ENCODE measurements at places on chromosomes 11 and 22.

GRCh38 chr11:7573558-7574296, 59.9 kb downstream of the PPFIBP2 start:
- DNase-seq, result no peak

GRCh38 chr11:59511675-59512074, 336 bp downstream of the OR4D9 start:
- no peak for DNase-seq

DNA sequence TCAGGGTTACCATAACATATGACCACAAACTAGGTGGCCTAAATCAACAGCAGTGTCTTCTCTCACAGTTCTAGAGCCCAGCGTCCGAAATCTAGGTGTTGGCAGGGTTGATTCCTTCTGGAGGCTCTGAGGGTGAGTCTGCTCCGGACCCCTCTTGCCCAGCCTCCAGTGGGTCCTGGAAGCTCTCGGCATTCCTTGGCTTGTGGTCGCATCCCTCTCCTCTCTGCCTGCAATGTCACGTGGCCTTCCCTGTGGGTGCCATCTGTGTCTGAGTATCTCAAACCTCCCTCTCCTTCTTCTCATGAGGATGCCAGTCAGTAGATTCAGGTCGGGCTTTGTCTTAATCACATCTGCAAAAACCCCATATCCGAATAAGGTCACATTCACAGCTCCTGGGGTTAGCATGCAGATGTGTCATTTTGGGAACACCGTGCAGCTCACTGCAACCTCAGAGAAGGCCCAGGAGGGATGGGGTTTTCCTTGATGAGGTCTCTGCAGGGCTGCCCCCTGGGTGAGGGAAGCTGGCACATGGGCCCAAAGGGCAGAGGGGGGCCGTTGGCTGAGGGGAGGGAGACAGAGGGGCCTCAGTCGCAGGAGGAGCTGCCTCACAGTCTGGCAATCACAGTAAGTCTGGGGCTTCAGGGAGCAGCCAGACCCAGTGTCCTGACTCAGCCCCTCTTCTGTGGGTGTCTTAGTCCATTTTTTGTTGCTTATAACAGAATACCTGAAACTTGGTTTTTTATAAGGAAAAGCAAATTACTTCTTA, 41.2 kb downstream of the PARVG start:
- DNase-seq, result no peak

GRCh38 chr11:44610186-44610955, 44.9 kb downstream of the CD82 start:
- DNase-seq, result no peak

DNA sequence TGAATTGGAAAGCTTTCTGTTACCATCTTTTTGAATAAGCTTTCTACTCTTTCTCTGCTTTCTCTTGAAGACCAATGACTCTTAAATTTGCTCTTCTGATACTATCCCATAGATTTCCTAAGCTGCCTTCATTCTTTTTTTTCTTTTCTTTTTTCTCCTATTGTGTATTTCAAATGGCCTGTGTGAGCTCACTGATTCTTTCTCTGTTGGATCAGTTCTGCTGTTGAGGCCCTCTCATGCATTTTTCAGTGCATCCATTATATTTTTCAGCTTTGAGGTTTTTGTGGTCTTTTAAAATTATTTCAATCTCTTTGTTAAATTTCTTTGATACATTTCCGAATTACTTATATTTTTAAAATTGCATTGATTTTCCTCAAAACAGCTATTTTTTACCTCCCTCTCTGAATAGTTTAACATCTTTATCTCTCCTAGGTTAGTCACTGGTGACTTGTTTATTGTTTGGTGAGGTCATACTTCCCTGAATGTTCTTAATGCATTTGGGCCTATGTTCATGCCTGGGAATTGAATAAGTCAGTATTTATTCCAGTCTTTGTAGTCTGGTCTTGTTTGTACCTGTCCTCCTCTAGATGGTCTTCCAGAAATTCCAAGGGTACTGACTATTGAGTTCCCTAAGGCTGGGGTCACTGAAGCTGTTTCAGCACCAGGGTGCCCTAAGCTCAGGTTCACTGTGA, 110.6 kb upstream of the SERPIND1 start:
- DNase-seq, result no peak

DNA sequence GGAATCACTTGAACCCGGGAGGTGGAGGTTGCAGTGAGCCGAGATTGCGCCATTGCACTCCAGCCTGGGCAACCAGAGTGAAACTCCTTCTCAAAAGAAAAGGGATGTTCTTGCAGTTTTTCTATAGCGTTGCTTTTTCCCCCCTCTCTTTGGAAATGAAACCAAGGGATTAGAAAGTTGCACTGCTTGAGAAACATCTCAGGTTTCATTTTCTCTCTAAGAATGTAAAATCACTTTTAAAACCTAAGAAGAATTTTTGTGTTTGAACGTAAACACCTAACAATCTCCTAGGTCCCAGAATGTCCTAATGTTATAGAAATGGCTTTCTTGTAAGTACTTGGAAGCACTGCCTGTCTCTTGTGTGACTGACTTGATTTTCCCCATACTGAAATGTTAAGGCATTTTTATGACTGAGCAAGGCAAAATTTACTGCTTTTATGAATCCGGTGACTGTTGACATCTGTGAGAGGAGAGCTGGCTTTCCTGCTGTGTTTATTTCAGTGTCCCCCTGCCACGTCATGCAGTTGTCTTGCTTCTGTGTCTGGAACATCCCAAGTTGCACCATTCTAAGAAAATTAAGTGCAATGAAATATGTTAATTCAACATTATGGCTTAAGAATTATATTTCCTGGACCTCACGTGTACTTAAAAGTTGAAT, 37.7 kb downstream of the NF2 start:
- DNase-seq, result no peak

GRCh38 chr11:123190518-123190917, 4.5 kb downstream of the CLMP start:
- DNase-seq, result no peak

DNA sequence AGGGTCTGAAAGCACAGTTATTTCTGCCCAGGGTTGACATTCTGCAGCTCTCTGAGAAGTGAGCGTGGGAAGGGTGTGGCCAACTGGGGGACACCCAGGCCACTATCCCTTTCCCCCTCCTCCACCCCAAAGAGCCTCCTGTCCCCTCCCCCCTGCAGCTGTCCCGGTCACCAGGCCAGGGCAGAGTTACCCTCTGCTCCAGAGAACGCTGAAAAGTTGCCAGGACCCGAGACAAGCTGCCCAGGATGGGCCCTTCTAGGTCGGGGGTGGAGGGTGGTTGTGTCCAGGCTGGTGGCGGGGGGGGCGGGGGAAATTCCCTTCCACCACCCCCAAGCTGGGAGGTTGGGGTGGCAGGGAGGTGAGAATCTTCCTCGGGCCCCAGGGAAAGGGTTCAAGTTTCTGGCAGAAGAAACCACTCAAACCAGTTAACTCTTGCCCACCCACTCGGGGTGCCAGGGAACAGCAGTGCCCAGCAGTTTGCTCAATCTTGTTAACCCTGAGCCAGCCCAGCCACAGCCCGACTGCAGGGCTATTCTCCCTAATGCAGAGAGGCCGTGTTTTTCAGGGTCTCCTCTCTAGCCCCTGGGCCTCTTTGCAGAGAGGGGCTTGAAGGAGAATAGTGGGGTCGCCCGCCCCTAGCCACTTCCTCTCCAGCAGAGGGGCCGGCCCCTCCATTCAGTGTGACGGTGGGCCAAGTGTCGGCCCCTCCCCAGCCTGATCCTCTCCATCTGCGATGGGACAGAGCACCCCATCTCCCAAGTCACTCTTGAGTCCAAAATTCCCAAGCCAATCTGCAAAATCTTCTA, 697 bp downstream of the LGALS1 start:
- DNase-seq, result peak; percentile 63

DNA sequence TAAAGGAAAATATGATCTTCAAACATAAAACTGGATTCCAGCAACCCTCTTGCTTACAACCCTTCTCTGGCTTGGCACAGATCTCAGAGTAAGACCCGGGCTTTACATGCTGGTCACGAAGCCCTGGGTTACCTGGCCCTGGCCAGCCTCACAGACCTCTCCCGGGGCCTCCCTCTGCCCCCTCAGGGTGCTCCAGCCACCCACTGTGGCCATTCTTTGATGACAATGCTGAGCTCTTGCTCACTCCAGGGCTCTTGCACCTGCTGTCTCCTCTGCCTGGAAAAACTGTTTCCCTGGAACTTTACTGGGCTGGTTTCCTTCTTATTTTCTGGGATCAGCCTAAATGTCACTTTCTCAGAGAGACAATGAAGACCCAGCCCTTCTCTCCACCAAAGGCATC, 43.9 kb downstream of the C11orf96 start:
- DNase-seq, result no peak

GRCh38 chr11:123125169-123125568, 63.2 kb upstream of the HSPA8 start:
- DNase-seq, result no peak

DNA sequence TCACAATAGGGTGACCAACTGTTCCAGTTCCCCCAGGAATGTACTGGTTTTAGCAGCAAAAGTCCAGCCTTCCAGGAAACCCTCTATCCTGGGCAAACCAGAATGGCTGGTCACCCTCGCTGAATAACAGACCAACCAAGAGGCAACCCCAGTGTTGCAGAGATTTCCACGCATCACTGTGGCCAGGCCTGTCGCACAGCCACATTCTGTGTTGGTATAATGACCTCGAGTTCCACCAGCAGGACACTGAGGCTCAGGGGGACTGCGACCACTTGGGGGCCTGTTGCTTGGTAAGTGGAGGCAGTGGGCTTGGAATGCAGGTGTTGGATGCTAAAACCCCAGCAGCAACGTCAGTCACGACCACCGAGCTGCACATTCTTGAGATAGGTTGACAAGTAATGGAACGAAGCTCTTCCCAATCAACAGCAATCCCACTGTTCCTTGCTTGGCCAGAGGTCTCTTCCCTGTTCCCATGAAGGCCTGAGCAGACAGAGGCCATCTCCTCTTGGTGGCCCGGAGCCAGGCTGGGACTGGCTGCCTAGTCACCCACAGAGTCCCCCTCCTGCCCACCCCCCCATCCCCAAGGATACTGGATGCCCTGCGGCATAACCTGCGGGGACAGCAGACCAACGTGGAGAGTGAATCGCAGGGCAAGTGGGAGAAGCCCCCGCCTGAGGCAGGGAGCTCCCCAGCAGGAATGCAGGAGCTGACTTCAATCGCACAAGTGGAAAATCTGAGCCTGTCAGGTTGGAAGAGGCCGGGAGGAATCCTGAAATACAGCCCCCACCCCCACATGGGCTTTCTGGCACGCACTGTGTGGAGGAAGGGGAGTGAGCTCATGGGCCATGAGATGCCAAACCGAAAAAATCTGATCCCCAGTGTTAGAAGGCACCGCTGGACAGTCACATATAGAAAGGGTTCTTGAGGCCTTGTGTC, 43.4 kb upstream of the MN1 start:
- DNase-seq, result no peak

GRCh38 chr11:65850217-65851082, 7.5 kb downstream of the CFL1 start:
- DNase-seq, result peak; percentile 35

DNA sequence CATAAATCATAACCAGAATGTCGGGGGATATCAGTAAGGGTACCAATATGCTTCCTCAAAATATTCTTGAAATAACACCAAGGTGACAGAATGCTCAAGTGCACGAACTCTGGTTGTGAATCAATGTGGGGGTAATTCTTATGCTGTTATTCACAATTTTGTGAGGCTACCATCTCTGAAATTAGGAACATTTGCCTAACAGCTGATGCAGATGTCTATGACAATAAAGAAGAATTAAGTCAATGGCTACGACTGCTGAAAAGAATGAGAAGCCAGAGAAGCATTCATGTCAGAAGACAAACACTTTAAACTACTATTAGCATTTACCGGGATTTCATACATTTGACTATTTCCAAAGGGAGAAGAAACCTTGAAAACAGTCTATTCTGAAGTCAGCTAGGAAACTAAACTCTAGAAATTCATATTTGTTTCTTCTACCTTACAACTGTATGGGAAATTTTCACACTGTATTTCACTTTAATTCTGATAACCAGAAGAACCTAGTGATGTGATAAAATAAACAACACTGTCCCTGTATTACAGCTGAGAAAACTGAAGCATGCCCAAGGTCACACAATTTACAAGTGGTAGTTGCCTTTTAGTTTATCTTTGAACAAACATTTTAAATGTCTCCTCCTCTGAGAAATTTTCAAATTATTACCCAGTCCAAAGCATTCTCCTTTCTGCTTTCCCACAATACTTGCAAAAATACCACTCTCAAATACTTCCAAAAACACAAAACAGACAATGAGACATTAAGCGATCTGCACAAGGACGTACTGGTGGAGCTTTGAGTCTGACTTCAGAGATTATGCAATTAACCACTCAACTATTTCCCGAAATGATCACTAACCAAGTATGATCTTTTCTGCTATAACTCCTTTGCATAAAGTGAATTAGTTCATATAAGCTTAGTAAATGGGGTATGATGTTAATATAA, 18.0 kb upstream of the ARHGAP32 start:
- DNase-seq, result no peak

GRCh38 chr11:66321606-66322005, 4.8 kb upstream of the CD248 start:
- no peak for DNase-seq

- no peak for DNase-seq
Observed at GRCh38 chr11:31628111-31628510, 118.5 kb downstream of the ELP4 start.

DNA sequence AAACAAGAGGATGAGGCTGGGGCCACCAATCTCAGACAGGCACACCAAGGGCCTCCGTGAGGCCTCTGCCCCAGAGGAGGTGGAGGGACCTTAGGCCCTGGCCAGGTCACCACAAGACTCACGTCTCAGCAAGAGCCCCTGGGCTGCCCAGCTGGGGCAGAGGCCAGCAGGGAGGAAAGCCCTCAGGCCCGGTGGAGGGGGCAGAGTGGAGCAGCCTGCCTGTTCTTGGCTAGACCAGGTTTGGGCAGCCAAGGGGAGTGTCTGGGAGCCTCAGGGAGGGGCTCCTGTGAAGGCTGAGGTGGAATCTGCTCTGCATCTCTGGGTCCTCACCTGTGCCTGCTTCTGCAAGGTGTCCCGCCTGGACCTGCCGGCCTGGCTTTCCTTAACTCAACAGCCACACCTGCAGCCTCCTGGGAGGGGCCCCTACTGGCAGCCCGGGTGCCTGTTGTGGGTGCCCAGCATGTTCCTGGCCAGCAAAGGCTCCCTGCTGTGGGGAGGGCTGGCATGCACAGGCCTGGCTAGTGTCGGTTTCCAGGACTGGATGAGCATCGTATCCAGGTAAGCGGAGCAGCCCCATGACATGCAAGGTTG, 11.9 kb downstream of the TTLL12 start:
- DNase-seq, result no peak

- DNase-seq, result no peak
Observed at GRCh38 chr11:18865951-18866350, 73.3 kb downstream of the MRGPRX1 start.

- DNase-seq, result no peak
Observed at GRCh38 chr11:115636753-115637527, 132.7 kb upstream of the CADM1 start.

- no peak for DNase-seq
Observed at GRCh38 chr11:120096369-120097191, 41.3 kb downstream of the TRIM29 start.

All from activated T-cell treated with anti-CD3 and anti-CD28 coated beads, Interleukin-2, amount 50 U/mL, for 48 hours (primary cell).